SK-N-DZ (cell line): ENCODE measurements at places on chromosomes 16 and 17.

DNA sequence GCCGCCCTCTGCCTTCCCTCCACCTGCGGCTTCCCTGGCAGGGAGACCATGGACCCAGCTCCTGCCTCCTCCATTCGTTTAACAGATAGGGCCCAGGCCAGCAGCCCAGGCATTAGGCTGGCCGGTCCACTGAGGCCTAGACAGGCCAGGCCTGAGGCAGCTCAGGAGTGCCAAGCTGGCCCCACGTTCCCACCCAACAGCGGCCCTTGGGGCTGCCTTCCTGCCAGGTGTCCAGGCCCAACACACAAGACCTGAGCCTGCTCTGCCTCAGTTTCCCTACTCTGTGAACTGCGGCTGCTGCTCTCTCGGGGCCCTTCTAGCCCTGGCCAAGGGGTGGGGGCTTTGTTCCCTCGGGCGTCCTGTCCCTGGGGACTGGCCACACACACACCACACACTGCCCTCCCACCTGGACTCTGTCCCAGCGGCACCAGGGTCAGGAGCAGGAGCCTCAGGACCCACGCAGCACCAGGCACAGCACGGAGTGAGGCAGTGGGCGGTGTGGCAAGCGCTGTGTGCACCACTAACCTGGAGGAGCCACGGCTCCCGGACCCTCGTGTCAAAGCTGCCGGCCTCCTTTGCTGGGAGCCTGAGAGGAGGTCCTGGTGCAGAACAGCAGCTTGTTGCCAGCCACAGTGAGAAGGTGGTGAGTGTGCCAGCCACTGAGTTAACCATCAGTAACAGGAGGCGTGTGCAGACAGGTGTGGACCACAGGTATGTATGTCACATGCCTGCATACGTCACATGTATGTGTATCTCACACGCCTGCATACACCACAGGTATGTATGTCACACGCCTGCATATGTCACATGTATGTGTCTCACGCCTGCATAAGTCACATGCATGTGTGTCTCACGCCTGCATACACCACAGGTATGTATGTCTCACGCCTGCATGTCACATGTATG lies 14.6 kb upstream of the CDH15 start:
- no peak for DNase-seq

DNA sequence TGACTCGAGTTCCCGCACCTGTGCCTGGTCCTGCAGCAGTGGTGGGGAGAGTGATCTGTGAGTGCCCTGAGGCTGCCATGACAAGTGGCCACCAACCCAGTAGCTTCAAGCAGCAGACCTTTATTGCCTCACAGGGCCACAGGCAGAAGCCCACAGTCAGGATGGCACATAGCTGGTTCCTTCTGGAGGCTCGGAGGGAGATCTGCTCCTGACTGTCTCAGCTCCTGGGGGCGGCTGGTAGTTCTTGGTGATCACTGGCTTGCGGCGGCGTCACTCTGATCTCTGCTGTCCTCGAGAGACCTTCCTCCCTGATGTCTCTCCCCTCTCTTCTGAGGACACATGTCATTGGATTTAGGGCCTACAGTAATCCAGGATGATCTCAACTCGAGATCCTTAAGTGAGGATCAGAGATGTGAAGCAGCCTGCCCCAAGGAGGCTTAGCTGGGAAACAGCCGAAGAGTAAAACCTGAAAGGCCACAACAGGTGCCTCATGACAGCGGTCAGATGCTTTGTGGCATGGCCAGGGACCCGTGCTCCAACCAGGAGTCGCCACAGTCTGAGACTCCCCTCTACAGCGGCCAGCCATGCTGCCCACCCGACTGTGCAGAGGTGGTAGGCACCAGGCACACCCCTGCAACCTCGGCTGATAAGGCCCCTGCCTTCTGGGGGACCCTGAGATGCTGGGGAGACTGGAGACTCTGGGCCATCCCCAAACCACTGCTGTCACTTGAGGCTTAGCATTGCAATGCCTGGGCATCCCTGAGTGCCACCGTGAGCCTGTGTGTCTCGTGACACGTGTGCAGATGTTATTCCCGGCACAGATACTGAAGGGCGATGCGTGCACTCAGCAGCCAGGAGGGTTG lies 30.0 kb upstream of the SLC38A10 start:
- DNase-seq: no peak

- DNase-seq: no peak
Observed at GRCh38 chr17:17144916-17145665, 61.0 kb downstream of the PLD6 start.

GRCh38 chr16:11681976-11682654 lies 13.9 kb downstream of the SNN start:
- no peak for DNase-seq

- no peak for DNase-seq
Observed at GRCh38 chr16:87365021-87365713, 18.4 kb downstream of the FBXO31 start.

GRCh38 chr16:72443809-72444208 lies 271.9 kb upstream of the PMFBP1 start:
- DNase-seq: no peak

- DNase-seq: no peak
Observed at GRCh38 chr17:13029340-13029739, 11.5 kb upstream of the ELAC2 start.

- no peak for DNase-seq
Observed at GRCh38 chr16:14193316-14193871, 122.3 kb downstream of the MRTFB start.

DNA sequence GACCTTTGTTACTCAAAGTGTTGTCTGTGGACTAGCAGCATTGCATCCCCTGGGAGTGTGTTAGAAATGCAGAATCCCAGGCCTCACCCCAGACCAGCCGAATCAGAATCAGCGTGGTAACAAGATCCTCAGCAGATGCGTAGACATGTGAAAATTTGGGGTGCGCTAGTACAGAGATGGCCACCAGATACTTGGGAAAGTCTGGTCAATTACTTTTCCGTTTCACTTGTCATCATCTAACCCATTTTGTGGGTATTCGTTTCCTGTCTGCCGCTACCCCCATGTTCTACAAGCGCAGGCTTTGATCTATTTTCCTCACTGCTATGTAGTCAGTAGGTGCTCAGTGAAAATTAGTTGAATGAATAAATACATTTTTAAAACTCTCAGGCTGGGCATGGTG lies 33.1 kb upstream of the HERPUD1 start:
- no peak for DNase-seq

GRCh38 chr17:17141860-17142552 lies 64.1 kb downstream of the PLD6 start:
- DNase-seq: no peak

GRCh38 chr17:44396946-44397345 lies 7.5 kb upstream of the ITGA2B start:
- no peak for DNase-seq

- no peak for DNase-seq
Observed at GRCh38 chr17:1001640-1002411, 4.9 kb downstream of the TIMM22 start.

DNA sequence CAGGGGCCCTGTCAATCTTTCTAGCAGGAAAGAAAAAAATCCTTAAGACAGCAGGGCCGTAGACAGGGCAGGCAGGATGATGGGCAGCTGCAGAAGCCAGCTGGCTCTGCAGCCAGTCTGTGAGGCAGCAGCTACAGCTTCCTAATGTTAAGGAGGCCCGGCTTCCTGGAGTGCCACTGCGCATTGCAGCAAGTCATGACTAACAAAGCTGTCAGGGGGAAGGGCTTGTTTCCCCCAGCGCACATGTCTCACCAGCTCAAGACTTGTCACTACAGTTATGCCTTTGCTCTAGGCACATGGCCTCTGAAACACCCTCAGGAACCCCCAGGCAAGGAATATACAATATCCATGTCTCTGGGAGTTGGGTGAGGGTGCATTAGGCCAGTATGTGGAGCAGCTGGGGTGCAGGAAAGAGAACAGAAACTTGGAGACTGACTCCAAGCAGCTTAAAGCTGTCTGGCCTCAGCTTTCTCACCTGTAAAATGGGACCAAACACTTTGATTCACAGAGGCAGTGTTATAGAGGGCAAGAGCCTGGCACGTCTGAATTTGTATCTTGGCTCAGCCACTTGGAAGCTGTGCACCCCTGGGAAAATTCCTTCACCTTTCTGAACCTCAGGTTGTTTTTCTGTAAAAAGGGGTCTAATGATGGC lies 220.0 kb downstream of the HAPSTR1 start:
- no peak for DNase-seq
